ENCODE measurements at places on chromosomes 7 and 10. TPM values are rescaled to one million over a fixed set of nuclear protein-coding genes. Genes with fewer than 3 reads are reported as not detected.

Gene SCIN
- not detected for polyA plus RNA-seq

- no peak for DNase-seq
These were observed 88.8 kb downstream of the GPR85 start for GRCh38 chr7:112997831-112998230.

Gene ZNF800
- 61.3 TPM for polyA plus RNA-seq

Gene NANOS1
- not detected for polyA plus RNA-seq

GRCh38 chr7:154909241-154910105 lies 93.5 kb downstream of the PAXIP1 start:
- DNase-seq, result no peak

GRCh38 chr10:18738835-18739234 lies 79.6 kb downstream of the ARL5B start:
- no peak for DNase-seq

GRCh38 chr7:25897261-25897782 lies 254.7 kb upstream of the NFE2L3 start:
- DNase-seq, result no peak

Gene KBTBD2
- 16.2 TPM for polyA plus RNA-seq

- no peak for DNase-seq
These were observed 275.5 kb downstream of the FGFR2 start for GRCh38 chr10:121322776-121323175.

- no peak for DNase-seq
These were observed 179.9 kb upstream of the NAMPT start for GRCh38 chr7:106464651-106465050.

Gene OPTN
- 27.1 TPM for polyA plus RNA-seq

GRCh38 chr10:79017882-79018520 lies 50.8 kb upstream of the ZMIZ1 start:
- DNase-seq, result no peak

Measured in naive thymus-derived CD8-positive, alpha-beta T cell (primary cell).